ENCODE measurements at places on chromosomes 13 and 19. TPM values are rescaled to one million over a fixed set of nuclear protein-coding genes. Genes with fewer than 3 reads are reported as not detected.

Gene ZNF160
- total RNA-seq, result 61.0 TPM

Gene CCDC169
- total RNA-seq, result 1.5 TPM

Gene USHBP1
- total RNA-seq, result 4.6 TPM

Gene ZNF441
- 13.2 TPM for total RNA-seq

Gene CGB5
- total RNA-seq, result not detected

Gene GARIN5A
- total RNA-seq, result not detected

Gene TSC22D1
- 141 TPM for total RNA-seq

Gene ERICH6B
- not detected for total RNA-seq

Gene PEAK3
- 1.5 TPM for total RNA-seq

Gene NLRP4
- not detected for total RNA-seq

All from aorta (tissue), 5 donors.